DMS 273 treated with DMSO at 0.1 percent for 48 hours (cell line): ENCODE measurements at places on chromosomes 6 and 20.

- no peak for DNase-seq
Measured at GRCh38 chr6:40457261-40457660, 129.9 kb downstream of the LRFN2 start.

GRCh38 chr6:14550410-14550809 is 432.8 kb downstream of the CD83 start:
- DNase-seq: no peak

GRCh38 chr6:136506124-136506799 is 44.0 kb downstream of the MAP7 start:
- DNase-seq: peak; percentile 34

- DNase-seq: no peak
Measured at GRCh38 chr20:3658716-3659491, 4.3 kb downstream of the GFRA4 start.

GRCh38 chr6:132964101-132964867 is 149.9 kb downstream of the RPS12 start:
- peak; percentile 31 for DNase-seq

DNA sequence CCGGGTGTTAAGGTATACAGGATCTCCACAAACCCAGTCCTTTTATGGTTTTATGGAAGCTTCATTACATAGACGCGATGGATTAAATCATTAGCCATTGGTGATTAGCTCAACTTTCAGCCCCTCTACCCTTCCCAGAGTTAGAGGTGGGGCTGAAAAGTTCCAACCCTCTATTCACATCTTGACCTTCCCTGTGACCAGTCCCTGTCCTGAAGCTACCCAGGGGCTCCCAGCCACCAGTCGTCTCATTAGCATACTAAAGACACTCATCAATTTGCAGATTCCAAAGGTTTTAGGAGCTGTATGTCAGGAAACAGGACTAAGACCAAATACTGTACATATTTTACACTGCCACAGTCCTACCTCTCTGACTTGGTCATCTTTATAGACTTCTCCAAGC is 21.0 kb downstream of the KHDC1L start:
- DNase-seq: no peak

DNA sequence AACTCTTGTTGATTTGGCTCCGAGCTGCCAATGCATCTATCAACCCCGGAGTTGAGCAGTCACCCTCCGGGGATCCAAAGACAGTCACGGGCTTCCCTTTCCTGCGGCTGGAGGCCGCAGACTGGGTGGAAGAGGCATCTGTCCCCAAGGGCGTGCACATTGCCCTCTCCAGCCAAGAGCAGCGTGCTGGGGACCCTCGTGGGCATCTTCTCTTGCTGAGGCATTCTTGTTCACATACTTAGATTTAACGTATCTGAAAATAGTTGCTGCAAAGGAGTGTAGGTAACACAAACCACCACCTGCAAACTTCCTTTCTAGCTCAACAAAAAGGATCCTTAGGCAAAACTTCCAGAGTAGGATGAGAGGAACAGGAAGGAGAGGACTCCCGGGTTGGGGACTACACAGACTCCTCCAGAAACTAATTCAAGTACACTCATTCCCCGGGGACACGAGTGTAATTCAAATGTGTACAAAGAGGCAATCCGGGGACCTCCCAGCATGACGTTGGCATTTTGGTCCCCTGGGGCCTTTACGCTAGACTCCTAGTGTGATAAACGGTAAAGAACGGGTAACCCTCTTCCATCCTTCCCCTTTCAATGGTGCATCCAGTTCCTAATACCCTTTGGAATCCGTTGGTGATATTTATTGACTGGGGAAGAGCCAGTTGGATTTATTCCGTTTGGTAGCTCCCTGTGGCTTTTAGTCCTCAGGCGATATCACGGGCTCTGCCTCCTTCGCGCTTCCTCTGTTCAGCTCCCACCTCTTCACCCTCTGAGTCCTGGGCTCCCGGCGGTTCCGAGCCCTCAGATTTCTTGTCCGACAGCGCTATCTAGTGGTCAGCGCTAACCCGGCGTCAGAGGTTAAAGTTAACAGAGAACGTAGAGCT is 2.7 kb upstream of the COL12A1 start:
- DNase-seq: peak; percentile 42

DNA sequence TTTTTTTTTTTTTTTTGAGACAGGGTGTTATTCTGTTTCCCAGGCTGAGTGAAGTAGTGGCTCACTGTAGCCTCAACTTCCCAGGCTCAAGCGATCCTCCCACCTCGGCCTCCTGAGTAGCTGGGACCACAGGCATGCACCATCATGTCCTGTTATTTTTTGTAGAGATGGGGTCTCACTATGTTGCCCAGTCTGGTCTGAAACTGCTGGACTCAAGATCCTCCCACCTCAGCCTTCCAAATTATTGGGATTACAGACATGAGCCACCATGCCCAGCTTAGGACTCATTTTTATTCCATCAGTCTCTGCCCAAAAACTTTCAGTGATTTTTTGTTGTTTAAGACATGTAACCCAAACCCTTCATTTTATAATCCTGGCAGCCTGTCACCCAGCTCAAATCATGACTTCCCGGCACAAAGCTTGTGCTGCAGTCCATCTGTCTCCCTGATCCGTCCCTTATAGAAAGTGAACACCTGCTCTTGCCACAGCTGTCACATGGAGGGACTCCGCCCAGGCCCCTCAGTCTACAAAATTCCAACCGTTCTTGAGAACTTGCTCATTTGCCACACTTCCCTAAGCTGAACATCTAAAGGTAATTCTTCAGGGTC is 183.9 kb upstream of the JARID2 start:
- DNase-seq: peak; percentile 68

- no peak for DNase-seq
Measured at GRCh38 chr6:113662093-113662665, 195.0 kb upstream of the MARCKS start.

DNA sequence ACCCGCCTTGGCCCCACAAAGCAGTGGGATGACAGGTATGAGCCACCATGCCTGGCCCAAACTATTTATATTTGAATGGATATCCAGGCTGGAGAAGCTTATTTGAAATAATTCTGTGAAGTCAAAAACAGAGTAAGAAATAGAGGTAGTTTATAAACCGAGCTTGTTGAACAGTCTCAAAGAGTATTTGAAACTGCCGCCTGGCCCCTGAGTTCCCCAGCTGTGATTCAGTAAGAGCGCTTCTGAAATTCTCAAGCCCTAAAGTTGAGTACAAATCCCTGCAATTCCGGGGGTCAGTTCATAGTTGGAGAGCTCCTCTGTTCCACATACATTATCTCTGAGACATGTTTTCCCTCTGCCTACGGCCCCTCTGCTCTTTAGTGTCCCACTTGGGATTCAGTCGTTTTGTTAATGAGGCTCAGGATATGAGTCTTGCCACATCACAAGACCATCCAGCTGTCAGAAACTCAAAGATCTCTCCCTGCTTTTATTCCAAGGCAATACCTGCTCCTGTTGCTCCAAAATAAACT is 127.8 kb downstream of the SOD2 start:
- peak; percentile 0 for DNase-seq

DNA sequence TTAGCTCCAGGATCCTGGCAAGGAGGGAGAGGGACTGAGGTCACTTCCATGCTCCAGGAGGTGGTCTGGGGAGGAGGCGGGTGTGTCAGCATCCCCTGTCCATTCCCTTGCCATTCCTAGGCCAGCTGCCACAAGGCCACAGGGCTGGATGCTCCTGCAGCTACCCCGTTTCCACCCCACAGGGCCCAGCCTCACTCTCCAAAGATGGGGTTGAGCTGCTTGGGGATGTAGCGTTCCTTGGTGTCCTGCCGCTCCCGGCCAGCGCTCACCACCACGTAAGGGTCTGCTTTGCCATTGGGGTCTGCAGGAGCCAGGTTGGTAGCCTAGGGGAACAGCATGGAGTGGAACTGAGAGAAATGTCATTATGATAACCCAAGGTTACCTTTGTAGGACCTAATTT is 23.0 kb downstream of the ERGIC3 start:
- DNase-seq: no peak

DNA sequence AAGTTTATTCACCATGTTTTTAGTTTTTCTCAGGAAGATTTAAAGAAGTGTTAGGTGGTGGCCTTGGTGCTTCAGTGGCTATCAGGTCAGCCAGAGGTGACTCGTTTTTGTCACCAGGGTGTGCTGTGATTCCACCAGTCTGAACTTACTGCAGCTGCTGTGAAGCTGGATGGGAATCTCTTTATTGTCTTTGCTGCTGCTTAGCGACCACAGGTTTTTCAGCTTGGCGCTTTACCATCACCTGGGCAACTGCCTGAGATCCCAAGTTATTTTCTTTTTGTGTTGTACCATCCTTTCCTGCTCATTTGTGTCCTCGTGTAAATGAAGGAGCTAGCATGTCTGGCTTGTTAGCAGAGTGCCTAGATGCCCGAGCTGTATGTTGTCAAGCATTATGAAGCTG is 146.9 kb downstream of the MACROD2 start:
- peak; percentile 1 for DNase-seq

- no peak for DNase-seq
Measured at GRCh38 chr20:48621376-48622078, 206.3 kb downstream of the PREX1 start.

- no peak for DNase-seq
Measured at GRCh38 chr6:110946498-110946897, 12.0 kb upstream of the GTF3C6 start.

- DNase-seq: no peak
Measured at GRCh38 chr6:20186981-20187380, 25.3 kb downstream of the MBOAT1 start.

GRCh38 chr6:163427498-163428254 is 13.2 kb downstream of the QKI start:
- peak; percentile 10 for DNase-seq

GRCh38 chr6:28135393-28135792 is 6.3 kb upstream of the ZKSCAN8 start:
- no peak for DNase-seq

- DNase-seq: no peak
Measured at GRCh38 chr6:79422666-79423065, 114.6 kb downstream of the LCA5 start.

DNA sequence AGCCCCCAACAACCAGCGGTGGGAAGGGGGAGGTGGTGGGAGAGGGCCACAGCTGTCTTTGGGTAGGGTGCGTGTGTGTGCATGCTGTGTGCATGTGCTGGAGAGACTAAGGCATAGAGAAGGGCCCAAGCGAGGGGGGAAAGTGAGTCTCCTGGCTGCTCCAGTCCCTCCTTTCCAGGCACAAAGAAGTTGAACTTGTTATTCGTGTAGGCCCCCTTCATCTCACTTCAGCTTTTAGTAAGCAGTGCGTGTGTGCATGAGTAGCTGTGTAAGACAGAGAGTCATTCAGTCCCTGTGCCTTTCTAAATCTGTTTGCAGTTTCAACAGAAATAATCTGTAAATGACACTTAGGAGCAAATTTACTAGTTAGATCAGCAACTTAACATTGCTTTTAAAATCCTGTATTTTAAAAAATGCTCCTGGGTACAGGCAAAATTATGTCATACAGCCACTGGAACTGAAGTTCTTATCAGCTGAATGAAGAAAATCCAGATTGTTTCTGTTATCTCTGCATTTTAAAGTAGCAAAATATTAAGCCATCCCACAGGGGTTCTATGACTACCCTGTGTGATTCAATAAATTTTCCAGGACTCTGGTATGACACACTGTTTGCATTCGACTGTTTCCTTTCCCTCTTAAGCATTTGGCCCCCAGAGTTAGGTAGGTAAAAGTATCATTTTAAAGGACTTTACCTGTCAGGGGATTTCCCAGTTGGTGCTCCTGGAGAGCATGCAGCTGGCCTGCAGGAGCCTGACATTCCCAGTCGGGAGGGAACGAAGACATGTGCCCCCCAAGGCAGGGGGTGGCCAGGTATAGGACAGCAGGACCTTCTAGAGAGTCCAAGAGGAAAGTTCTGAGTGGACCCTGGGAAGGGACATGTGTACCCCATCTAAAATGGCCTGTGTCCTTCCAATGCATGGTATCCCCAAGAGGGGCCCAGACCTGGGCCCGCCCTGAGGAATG is 39.0 kb downstream of the MTRES1 start:
- no peak for DNase-seq

DNA sequence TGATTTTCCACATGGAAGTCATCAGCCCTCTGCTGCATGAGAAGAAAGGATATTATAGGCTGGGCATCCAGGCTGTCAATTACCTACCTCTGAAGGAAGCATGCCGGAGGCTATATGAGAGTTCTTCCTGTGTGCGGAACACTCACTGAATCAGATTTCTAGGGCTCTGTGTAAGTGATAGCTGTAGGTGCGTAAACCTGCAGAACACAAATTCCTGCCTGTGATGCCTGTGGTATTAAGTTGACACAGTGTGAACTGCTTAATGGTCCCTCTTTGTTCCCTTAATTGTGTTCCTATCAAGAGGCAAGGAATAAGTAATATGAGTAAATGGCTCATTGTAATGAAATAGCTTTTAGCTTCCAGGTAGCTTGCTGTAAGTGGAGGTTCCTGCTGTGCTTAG is 103.3 kb downstream of the ANKS1A start:
- no peak for DNase-seq

DNA sequence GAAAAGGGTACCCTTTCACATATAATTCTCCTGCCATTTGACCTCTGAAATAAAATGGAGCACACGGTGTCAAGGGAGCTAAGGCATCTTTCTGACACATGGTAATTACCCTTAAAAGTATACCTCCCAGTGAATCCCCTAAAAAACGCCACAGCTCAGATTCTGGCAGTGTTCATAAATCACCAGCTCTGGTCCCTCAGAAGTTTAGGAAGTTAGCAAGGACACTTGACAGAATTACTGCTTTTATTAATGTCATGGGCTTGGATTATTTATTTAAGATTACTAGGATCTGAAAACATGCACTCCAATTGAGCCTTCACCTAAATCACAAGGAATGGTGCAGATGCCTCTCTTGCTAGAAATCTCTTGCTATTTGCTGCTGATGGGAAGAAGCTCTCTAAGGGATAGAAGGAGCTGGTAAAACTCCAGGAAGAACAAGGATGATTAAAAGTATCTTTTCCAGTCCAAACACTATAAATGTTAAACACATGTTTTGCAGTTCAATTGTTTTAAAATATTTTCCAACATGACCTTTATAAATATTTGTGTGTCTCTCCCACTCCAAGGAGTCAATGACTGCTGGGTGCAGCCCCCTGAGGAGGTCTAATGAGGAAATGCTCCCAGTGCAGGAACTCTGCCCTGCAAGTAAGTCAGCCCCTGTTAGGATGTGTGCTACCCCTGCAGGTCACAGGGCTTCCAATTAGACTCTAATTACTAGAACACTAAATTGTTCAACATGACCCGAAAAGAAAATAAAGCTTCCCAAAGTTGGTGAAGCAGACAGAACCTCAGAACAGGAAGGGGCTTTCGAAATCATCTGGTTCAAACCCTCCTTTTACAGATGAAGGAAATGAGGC is 230.3 kb downstream of the TFAP2A start:
- DNase-seq: no peak

DNA sequence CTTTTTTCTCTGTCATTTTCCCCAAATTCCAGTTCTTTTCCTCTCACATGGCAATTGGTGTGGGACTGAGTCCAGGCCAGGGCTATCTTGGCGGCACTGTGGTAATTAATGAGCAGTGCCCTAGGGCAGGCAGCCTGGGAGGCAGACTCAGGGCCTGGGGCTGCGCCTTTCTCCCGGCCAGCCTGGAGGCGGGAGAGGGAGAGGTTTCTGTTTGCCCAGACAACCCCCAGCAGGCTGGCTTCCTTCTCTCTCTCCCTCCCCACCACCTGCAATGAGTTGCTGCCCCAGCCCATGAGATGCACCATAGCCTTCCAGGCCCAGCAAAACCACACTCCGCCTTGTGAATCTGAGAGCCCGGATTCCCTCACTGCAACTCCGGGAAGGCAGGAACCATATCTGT is 15.1 kb upstream of the CCDC167 start:
- no peak for DNase-seq
